Stimulated activated CD8-positive, alpha-beta memory T cell treated with anti-CD3 and anti-CD28 coated beads, Interleukin-4, amount 100 ng/mL, for 1 hour (primary cell): ENCODE measurements at places on chromosomes 7 and 10.

DNA sequence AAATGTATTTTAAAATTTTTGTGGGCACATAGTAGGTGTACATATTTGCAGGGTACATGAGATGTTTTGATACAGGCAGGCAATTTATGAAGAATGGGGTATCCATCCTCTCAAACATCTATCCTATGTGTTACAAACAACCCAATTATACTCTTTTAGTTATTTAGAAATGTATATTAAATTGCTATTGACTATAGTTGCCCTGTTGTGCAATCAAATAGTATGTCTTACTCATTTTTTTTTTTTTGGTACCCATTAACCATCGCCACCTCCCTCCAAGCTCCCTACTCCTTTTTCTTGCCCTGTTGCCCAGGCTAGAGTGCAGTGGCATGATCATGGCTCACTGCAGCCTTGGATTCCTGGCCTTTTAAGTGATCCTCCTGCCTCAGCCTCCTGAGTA lies 128.1 kb downstream of the BAMBI start:
- DNase-seq, result no peak

DNA sequence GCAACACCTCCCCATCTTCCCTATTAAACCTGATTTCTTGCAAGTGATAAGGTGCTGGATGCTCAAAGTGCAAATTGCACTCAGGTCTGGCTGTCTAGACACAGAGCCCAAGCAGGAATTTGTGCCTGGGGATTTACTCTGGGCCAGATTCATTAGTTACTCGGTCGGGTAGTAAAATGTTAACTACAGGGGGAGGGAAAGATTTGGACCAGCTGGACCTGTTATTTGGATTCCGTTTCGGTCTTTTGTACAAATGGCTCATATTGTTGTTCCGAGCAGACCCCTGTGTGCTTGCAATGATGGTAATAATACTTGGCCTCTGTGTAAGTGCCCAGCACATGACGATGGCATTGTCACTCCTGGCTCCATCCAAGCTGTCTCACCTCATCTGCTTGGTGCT lies 609.6 kb downstream of the KCNMA1 start:
- no peak for DNase-seq

DNA sequence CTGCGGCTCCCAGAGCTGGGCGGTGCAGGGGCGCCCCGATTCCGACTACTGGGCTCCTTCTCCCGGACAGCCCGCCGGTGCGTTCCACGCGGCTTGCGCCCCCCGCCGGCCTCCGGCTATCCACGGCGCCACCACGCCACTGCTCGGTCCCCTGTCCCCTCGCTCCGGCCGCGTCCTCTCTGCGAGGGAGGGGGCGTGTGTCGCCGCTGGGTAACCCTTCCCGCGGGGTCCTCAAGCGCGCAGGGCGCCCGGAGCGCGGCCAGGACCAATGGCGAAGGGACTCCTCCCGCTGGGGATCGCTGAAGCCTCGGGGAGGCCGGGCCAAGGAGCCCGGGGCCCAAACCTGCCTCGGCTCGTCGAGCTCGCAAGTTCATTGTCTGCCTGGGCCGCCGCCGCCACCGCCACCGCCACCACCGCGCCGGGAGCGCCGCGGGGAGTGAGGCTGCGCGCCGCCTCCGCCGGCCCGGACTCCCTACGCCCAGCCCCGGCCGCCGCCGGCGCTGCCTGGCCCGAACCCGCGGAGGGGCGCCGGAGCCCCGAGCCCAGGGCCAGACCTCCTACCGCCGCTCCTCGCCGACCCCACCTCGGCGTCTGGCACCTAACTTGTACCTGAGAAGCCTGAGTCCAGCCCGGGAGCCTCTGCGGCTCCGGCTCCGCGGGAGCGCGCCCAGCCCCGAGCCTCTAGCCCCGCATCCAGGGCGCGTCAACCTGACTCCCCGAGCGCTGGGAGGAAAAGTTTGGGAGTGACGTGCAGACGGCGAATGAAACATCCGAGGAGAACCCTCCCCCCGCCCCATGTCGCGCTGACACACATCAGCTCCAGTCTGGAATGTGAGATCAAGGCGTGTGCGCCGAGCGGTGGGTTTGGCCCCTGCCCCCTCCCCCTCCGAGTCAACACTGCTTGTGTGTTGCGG lies at the start of gene CHST15:
CHST15 (minus strand) TSS at position 739 of the 914 bp plus-strand sequence. CDS start 47,386 bp downstream, outside the sequence.
- DNase-seq, result no peak

DNA sequence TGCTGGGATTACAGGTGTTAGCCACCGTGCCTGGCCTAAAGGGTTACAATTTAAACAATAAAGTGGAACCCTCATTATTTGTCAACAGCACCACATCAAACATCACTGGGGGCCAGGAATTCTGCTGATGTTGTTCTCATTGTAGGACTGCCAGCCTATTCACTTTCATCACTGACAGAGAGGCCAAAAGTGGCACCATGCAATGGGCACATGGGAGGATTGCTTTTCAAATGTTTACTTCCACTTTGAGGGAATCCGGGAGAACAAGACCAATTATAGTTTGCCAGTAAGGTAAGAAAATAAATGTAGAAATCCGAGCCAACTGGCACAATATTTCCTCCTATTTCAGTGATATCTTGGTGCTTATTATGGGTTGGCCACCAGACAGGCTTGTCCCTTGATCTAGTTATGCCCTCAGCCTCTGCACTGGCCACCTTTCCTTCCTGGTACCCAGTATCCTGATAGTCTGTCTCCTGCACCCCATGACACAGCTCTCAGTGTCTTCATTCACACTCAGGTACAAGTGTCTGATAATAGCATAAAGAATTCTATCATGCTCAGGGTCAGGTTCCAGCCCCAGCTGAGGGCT lies 82.6 kb downstream of the ANLN start:
- DNase-seq, result no peak

GRCh38 chr10:91759581-91759986 lies 38.6 kb upstream of the TNKS2 start:
- no peak for DNase-seq

- no peak for DNase-seq
Observed at GRCh38 chr10:110310741-110311140, 6.0 kb upstream of the SMNDC1 start.

DNA sequence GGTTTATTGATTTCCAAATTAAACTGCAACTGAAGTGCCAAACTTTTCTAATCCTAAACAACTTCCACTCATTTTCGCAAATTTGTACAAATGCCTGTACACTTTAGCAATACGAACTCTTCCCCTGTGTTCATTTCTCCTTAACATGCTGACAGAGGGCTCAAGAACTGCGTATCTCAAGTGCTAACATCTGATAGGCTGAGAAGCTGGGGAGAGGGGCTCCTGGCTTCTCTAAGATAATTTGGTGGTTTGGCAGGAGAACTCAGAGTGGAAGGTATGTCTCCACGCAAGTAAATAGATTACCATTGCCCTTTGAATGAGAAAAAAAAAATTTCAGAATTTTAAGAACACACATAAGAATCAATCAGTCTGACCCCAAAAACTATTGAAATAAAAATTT lies 53.3 kb upstream of the ANLN start:
- no peak for DNase-seq

GRCh38 chr7:120412139-120413050 lies 139.4 kb downstream of the KCND2 start:
- no peak for DNase-seq

DNA sequence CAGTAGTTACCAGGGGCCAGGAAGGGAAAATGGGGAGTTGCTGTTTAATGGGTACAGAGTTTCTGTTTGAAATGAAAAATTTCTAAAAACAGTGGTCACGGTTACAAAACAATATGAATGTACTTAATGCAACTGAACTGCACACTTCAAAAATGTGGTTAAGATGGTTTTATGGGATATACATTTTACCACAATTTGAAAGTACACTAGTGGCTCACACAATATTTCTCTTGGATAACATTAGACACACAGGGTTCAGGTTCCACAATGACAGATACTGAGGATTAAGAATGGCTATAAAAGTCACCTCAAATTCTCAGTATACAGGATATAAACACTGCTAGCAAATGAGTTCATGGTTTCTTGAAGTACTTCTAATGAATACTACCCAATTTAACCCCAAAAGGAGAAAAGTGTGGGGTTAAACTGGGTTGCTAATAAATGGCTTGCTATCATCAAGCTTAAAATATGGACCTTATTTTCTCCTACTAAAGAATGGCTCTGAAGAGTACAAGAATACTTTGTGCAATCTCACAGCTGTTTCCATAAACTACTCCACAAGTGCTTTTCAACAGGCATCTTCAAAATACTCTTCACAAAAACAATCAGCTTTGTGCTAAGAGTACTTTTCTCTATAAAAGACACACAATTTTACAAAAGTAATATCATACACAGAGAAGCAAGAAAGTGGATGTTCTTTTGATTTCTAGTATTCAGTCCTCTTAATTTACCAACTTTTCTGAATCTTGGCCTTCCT lies 92.9 kb downstream of the SRPK2 start:
- DNase-seq, result no peak

- DNase-seq, result no peak
Observed at GRCh38 chr10:98509745-98510144, 63.0 kb upstream of the HPS1 start.

- DNase-seq, result no peak
Observed at GRCh38 chr7:8435095-8435494, 1.7 kb downstream of the NXPH1 start.

DNA sequence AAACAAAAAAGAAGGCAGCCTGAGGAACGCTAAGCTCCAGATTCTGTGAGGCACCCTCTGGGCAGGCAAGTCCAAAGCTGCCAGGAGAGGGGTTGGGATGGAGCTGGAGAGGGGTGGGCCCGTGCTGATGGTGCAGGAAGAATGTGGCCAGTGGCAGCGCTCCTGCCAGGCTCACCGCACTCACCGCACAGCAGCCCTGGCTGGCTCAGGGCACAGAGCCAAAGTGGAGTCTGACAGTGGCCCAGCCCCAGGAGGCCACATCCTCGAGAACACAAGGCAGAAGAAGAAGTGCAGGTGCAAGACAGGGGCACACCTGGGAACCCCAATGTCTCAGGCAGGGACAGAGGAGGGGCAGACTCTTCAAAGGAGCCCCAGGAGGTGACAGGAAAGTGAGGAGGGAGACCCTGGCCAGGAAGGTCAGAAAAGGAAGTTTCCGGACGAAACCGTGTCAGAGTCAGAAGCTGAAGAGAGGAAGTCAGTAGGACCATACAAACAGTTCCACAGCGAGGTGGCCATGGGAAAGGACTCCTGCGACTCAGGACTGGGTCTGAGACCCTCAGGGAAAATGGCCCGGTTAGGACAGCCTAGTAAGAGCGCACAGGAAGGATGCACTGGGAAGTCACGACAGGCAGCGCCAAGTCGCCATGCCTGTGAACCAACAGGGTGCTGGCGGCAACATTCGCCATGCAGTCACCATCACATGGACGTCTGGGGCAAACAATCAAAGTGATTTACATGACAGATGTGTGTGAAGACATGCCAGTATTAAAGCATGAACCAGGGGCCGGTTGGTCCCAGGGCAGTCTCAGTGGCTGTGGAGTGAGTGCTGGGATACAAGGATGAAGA lies 54.4 kb downstream of the COBL start:
- DNase-seq, result no peak

DNA sequence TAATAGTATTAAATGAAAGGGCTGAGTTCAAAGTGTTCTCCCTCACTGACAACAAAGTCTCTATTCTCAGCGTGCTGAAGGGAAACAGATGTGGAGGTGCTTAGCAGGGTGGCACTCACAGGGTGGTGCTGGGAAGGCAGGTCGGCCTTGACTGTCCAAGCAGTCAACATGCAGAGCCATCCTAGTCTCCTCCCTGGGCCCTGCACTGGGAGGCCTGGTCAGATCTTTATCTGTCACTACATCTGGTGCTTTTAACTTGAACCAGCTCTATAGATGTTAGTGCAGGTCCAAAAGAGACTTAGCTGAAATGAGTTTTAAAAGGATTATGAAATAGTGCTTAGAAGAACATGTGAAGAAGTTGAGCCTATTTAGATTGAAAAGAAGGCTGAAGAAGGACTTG lies 82.1 kb downstream of the AVL9 start:
- no peak for DNase-seq

DNA sequence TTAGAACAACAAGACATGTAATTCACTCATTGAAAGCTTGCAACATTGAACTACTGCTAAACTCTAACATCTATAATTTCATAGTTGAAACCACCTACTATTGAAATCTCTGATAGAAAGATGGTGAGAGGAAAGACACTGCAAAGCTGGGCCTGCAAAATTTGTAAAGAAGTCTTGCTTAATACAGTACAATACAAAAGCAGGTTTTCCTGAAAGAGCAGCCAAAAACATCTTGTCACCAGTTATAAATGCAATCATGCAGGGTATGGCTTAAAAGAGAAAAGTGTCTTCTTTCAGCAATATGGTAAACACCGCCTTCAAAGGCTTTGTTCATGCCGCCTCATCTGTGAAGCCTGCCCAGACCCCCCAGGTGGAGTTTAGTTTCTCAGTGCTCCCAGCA lies 109.2 kb downstream of the ANK3 start:
- no peak for DNase-seq

DNA sequence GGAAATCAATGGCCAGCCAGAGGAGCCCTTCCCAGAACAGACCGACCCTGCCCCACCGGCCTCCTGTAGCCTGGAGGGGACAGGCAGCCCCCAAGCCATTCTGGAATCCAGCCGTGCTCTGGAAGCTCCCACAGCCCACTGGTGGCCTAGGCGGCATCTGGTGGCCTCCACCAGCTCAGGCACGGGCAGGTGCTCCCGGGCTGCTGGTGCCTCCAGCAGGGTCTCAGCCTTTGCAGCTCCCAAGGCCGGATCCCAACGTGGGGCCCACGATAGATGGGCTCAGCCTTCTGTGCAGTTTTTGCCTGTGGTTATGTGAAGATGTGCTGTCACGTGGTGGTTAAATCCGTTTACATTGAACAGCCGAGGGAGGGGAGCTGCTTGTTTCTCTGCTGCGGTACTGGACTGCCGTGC lies 44.4 kb downstream of the JAKMIP3 start:
- DNase-seq, result no peak

DNA sequence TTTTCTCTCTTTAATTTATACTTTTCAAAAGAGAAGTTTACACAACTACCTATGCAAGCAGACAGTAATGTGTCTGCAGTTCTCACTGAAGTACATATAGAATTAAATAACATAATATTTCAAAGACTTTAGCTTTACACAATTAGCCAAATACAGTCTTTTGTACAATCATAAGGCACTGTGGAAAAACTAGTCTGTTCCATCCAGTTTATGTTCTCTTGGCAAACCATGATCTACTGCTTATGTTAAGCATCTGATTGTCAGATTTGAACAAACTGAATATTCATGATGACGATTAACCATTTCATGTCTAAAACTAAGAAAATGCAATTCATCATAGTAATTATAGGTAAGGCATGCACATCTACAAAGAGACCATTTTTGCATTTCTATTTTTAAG lies 842 bp downstream of the SEMA3A start:
- DNase-seq, result no peak
